ENCODE measurements at places on chromosomes 16 and 17. TPM values are rescaled to one million over a fixed set of nuclear protein-coding genes. Genes with fewer than 3 reads are reported as not detected.

DNA sequence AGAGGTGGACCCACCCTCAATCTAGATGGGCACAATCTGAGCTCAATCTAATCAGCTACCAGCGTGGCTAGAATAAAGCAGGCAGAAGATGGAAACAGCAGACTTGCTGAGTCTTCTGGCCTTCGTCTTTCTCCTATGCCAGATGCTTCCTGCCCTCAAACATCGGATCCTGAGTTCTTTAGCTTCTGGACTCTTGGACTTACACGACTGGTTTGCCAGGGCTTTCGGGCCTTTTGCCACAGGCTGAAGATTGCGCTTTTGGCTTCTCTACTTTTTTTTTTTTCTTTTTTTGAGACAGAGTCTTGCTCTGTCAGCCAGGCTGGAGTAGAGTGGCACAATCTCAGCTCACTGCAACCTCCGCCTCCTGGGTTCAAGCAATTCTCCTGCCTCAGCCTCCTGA, 65.1 kb downstream of the UTP18 start:
- no peak for DNase-seq
- no peak overlapping the region for H3K27ac ChIP-seq
- no peaks in the 10 kb centered on the region for H3K4me1 ChIP-seq
- no peaks in the 10 kb centered on the region for H3K36me3 ChIP-seq

DNA sequence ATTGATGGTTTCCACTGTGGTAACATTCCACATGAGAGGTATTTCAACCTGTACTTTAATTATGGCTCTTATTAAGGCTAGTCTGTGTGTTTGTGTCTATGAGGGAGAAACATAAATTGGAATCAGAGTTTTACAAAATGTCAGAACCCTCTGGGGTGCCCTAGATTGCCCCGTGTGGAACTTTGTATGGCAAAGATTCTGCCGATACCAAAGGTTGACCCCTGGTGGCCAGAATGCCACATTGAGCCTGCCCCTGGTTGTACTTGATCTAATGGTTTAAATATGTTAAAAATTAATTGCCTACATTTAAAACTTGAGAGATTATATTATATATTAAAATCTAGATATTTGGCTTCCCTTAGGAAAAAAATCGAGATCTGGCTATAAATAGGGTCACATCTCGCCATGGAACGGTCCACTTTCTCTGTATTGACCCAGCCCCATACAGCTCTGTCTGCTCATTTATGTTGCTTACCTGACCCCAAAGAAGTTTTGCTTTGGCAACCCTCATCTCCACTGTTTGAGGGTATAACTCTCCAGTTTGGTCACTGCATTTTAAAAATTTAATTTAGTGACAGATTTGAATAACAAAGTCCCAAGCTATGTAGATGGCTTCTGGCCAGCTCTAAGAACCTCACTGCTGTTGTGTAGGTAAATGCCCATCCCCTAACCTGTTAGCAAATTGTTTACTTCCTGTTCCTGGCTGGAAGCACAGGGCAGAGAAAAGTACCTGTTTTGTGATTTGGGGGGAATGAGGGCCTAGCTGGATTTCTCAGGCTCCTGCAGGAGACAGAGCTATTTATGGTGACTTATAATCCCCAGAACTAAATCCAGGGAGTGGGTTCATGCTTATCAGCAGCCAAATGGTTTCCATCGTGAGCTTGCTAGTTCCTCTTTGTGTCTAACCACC, 95.0 kb downstream of the PLCG2 start:
- no peak overlapping the region for H3K27ac ChIP-seq
- no peaks in the 10 kb centered on the region for H3K27me3 ChIP-seq
- peak; percentile 52 for DNase-seq

DNA sequence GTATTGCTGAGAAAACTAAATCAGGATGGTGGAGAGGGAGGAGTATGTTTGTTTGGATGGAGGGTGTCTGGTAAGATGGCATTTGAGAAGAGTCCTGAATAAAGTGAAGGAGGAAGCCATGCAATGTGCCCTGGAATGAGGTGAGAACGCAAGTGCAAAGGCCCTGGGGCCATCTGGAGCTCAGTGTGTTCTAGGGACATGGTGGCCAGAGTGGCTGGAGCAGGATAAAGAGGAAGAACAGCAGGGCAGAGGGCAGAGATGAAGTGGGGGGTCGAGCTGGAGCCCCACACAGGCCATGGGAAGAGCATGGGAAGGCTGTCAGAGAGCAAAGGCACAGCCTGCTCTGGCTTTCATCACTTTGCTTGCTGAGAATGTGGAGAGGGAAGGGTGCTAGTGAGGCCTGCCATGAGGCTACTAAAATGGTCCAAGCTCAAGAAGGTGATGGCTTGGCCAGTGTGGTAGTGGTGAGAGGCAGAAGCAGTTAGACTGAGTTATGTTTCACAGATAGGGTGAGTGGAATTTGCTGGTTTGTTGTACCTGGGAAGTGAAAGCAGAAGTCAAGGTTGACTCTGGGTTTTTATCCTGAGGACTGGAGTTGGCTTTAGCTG, 234.1 kb downstream of the FOXL1 start:
- peaks cover 5% of the 10 kb centered on the region for H3K27me3 ChIP-seq
- no peak for DNase-seq
- H3K27ac ChIP-seq: no peak overlapping the region
- no peak overlapping the region for H3K4me3 ChIP-seq
- H3K36me3 ChIP-seq: no peaks in the 10 kb centered on the region

GRCh38 chr16:77277141-77277540, 77.9 kb downstream of the SYCE1L start:
- H3K27ac ChIP-seq: no peak overlapping the region
- H3K4me3 ChIP-seq: no peak overlapping the region
- no peak for DNase-seq
- H3K4me1 ChIP-seq: no peaks in the 10 kb centered on the region

- no peaks in the 10 kb centered on the region for H3K4me1 ChIP-seq
- no peak for DNase-seq
- H3K27me3 ChIP-seq: no peaks in the 10 kb centered on the region
- no peaks in the 10 kb centered on the region for H3K36me3 ChIP-seq
These were observed 168.5 kb upstream of the DYNLRB2 start for GRCh38 chr16:80372341-80372740.

- H3K27me3 ChIP-seq: no peaks in the 10 kb centered on the region
- no peak for DNase-seq
- H3K36me3 ChIP-seq: peaks cover 4% of the 10 kb centered on the region
- H3K27ac ChIP-seq: no peak overlapping the region
These were observed 28.1 kb downstream of the GRIN2C start for GRCh38 chr17:74831444-74832146.

- DNase-seq: no peak
- H3K27me3 ChIP-seq: no peaks in the 10 kb centered on the region
- H3K4me3 ChIP-seq: no peak overlapping the region
- no peaks in the 10 kb centered on the region for H3K4me1 ChIP-seq
- no peaks in the 10 kb centered on the region for H3K36me3 ChIP-seq
These were observed 975.3 kb upstream of the SOX9 start for GRCh38 chr17:71145486-71145885.

DNA sequence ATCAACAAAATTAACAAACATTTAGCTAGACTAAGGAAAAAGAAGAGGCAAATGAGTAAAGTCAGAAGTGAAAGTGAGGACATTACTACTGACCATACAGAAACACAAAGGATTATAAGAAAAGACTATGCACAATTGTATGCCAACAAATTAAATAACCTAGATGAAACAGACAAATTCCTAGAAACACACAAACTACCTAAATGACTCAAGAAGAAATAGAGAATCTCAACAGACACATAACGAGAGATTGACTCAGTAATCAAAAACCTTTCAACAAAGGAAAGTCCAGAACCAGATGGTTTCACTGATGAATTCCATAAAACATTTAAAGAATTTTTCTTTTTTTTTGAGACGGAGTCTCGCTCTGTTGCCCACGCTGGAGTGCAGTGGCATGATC, 35.7 kb upstream of the MYLK3 start:
- H3K36me3 ChIP-seq: no peaks in the 10 kb centered on the region
- DNase-seq: no peak
- no peaks in the 10 kb centered on the region for H3K27me3 ChIP-seq

DNA sequence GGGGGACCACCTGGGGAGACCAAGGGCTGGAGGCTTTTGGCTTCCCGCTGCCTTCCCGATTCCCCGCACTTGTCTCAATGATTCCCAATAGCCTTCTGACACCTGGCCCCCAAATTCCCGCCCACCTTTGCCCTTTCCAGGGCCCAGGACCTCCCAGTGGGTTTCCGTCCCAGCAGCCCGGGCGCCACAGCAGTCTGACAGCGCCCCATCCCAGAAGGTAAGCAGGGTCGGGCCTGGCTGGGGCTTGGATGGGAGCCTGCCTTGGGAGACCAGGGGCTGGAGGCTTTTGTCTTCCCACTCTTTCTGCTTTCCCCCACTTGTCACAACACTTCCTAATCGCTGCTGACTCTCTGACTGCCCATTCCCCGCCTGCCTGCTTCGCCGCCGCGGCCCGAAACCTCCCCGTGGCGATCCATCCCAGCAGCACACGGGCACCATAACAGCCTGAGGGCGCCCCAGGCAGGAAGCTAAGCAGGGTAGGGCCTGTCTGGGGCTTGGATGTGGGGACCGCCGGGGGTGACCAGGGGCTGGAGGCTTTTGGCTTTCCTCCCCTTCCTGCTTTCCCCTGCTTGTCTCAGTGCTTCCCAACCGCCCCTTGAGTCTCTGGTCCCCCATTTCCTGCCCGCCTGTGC, 2289.3 kb downstream of the TP53TG3F start:
- no peak for DNase-seq
- no peaks in the 10 kb centered on the region for H3K36me3 ChIP-seq
- H3K27me3 ChIP-seq: no peaks in the 10 kb centered on the region
- no peak overlapping the region for H3K4me3 ChIP-seq
- no peaks in the 10 kb centered on the region for H3K4me1 ChIP-seq

DNA sequence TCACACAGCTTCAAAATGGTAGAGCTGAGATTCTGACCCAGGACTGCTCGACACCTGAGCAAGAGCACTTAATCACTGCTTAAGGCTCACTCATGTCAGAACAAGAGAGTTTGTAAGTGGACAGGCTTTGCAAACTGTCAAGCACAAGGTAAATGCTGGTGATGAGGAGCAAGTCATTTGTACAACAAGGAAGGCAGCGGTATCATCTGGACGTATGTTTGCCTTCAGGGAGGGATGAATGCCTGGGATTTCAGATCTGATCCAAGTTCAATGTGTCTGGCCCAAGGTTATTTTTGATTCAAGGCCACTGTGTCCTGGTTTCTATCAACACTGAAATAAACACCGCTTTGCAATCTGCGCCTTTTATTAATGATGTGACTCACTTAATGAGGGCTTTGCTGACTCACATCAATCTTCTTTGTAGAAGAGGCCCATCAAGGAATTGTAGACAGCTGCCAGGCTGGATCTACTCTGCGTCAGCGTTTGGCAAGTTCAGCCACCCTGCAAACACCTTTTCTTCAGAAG, 174.4 kb upstream of the HS3ST3A1 start:
- H3K4me1 ChIP-seq: no peaks in the 10 kb centered on the region
- no peaks in the 10 kb centered on the region for H3K36me3 ChIP-seq
- no peak for DNase-seq
- no peaks in the 10 kb centered on the region for H3K27me3 ChIP-seq
- no peak overlapping the region for H3K4me3 ChIP-seq

DNA sequence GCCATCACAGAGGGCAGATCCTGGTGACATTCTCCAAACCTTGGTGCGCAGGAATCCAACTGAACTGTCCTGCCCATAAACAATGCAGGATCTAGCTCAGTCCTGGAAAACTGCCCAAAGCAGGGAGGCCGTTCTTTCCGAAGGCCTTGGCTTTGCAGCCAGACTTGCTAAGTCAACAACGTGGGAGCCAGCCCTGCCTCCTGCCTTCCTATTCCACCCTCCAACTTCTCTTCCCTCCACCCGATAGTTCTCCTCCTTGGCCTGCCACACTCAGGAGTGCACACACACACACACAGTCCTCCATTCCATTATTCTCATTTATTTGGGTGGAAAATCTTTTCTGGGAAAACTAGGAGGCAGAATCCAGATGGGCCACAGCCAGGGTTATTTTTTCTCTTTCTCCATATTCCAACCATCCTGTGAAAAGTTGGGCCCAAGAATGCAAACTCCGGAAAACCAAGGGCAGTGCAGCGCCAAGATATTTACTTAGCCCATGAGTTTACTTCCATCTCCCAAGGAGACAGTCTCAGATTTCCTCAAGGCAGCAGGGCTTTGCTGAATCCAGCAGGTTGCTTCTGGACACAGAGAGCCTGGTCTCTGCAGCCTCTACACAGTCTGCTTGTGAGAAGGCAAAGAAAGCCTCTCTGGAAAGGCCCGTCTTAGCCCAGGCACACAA, 15.8 kb downstream of the COPRS start:
- H3K27me3 ChIP-seq: no peaks in the 10 kb centered on the region
- peak overlapping the region; percentile 62 for H3K27ac ChIP-seq
- peak overlapping the region; percentile 10 for H3K4me3 ChIP-seq
- peaks cover 23% of the 10 kb centered on the region for H3K4me1 ChIP-seq

- H3K4me1 ChIP-seq: no peaks in the 10 kb centered on the region
- no peak overlapping the region for H3K4me3 ChIP-seq
- peaks cover 10% of the 10 kb centered on the region for H3K36me3 ChIP-seq
- H3K27me3 ChIP-seq: no peaks in the 10 kb centered on the region
- H3K27ac ChIP-seq: no peak overlapping the region
- no peak for DNase-seq
These were observed 72.6 kb downstream of the CLEC16A start for GRCh38 chr16:11016993-11017392.

DNA sequence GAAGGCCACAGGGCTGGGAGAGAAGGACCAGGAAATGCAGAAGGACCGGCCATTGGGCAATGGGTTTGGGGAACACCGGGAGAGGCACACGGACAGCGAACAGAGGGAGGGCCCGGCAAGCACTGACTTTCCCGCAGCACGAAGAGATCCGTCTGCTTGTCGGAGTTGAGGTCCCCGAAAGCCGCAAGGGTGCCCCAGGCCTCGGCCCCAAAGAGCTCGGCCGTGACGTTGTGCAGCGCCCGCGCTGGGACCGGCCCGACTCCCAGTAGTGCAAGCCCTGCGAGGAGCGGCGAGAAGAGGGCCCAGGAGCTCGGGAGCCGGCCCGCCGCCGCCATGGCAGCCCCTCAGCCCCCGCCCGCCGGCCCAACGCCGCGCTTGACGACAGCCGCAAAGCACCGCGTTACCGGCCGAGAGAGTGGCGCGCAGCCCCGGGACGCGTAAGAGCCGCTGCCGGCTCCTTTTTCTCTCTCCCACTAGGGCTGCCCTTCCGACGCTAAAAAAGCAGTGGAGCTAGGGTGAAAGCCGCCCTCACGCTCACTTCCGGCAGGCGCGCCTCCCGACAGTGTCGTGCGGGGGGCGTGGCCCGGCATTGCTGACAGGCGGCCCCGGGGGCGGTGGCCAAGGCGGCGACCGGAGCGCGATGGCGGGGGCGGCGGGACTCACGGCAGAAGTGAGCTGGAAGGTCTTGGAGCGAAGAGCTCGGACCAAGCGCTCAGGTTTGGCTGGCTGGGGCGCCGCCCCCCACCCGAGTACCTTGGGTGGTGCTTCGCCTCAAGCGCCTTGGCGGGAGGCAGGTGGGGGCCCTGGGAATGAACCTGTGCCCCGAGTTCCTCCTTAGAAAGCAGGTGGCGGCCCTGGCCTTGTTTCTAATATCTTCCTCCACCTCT, at the start of the genes ITFG1 and PHKB:
Gene ITFG1 (minus strand): TSS at position 353 of the 887 bp plus-strand sequence. CDS start 18 bp downstream, at position 335.
Gene PHKB (plus strand): TSS at position 621 of the 887 bp plus-strand sequence. CDS start 20 bp downstream, at position 641.
- H3K27ac ChIP-seq: peak within 1 kb of the TSS; percentile 97
- no peaks in the 10 kb centered on the region for H3K36me3 ChIP-seq
- peaks cover 32% of the 10 kb centered on the region for H3K4me1 ChIP-seq
- no peaks in the 10 kb centered on the region for H3K27me3 ChIP-seq
- H3K4me3 ChIP-seq: peak within 1 kb of the TSS; percentile 82

Gene TRPV3
- 0.04 TPM for polyA plus RNA-seq

Gene KIF19
- polyA plus RNA-seq: 0.96 TPM

Gene ABAT
- 205 TPM for polyA plus RNA-seq

Gene MYH3
- polyA plus RNA-seq: 0.43 TPM

Gene CLEC10A
- 4.0 TPM for polyA plus RNA-seq
